Hematopoietic multipotent progenitor cell (in vitro differentiated cells): ENCODE measurements at places on chromosomes 6 and 20.

DNA sequence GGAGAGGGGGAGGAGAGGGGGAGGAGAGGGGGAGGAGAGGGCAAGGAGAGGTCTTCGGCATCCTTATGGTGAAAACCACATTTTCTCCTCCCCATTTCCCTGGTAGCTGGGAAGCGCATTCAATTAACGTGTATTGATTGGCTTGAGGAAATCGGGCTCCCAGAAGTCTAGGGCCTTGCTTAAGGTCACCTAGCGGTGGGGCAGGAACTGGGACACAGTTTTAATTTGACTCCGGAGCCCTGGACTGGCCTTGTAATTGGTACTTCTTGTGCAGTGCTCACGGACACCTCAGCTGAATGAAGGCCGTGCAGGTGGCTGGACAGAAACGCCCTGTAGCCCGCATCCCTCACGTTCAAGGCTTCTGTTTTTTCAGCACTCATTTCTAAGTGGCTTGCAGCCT lies 42.8 kb downstream of the CTCFL start:
- no peak for DNase-seq

- DNase-seq = no peak
Observed at GRCh38 chr6:32752580-32752979, 10.8 kb downstream of the HLA-DQB2 start.

- DNase-seq = no peak
Observed at GRCh38 chr20:17961587-17961940, 7.0 kb downstream of the SNX5 start.

- DNase-seq = no peak
Observed at GRCh38 chr6:151178373-151178772, 61.4 kb upstream of the AKAP12 start.

- DNase-seq = no peak
Observed at GRCh38 chr6:25351485-25351884, 72.3 kb downstream of the CARMIL1 start.

GRCh38 chr6:147892476-147892875 lies 384.0 kb downstream of the SAMD5 start:
- DNase-seq = no peak

GRCh38 chr6:13694562-13694961 lies 17.1 kb downstream of the RANBP9 start:
- no peak for DNase-seq

GRCh38 chr6:127415096-127415495 lies 44.1 kb downstream of the KIAA0408 start:
- no peak for DNase-seq

DNA sequence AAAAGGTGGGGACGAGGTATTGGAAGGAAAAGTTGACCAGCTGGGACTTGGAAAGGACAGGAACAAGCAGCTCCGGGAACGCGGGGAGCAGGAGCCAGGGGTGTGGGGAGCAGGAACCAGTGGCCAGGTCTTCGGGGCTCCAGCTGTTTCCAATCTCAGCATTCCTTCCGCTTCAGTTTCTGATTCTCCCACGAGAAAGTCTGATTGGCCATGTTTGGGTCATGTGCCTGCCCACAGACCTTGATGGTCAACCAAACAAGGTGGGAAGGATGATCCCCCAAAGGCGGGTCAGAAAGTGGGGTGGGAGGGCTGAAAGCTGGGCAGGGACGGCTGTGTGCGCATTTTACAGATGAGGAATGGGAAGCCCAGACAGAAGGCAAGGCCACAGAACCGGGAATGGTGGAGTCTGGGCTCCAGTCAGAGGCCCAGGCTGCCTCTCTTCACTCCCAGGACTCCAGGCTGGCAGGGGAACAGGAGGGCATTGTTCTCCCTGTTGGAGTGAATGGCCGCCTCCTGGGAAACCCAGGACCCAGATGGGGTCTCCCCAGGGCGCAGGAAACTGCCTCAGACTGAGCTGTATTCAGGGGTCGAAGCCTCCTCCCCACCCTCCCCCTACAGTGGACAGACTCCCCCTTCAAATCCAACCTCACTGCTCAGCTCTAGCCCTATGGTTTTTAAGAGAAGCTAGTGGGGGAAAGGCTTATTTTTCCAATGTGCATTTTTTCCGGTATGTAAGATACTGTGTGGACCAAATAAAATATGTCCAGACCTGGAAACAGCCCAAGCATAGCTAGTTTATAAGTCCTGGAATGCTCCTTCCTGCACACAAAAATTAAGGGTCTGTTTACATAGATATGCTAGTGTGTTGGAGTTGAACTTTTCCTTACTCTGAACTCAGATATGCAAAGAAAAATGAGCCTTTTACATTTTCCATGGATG lies 12.2 kb upstream of the PTGIS start:
- DNase-seq = no peak

GRCh38 chr6:42509765-42510164 lies 54.1 kb upstream of the UBR2 start:
- DNase-seq = no peak
